ENCODE measurements at places on chromosomes 7 and 10.

- DNase-seq, result no peak
These were observed 127.2 kb downstream of the TEX36 start for GRCh38 chr10:125555743-125556142.

DNA sequence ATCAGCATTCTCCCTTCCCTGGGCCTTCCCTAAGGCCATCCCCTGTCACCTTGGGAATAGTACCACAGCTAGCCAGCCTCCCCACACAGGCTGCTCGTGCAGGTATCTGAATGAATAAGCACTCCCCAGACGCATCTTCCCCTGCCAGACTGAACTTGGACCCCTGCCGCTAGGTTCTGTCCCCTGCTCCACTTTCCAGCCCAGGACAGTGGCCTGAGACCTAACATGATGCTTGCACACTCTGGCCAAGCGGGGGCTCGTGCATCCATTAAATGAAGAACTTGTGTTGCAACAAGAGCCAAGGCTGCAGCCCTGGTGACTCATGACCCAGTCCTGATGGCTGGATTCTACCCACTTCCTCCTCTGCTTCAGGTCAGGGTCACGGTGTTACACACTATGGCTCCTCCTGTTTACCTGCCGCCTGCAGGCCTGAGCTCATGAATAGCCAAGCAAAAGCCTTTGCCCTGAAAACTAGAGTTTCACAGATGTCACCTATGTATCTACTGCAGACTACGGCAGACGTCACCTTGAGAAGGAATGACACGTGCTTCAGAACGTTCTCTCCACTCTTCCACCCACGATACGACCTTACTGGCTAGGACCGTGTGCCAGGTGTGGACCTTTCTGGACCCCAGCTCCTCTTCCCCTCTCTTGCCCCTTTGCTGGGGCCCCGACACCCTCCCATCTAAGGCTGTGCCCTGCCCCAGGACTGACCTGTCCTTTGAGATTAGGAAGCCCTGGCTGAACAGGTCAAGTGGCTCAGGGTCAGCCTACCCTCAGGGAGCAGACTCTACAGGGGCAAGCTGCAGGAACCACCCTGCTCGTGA, 6.5 kb downstream of the ASB13 start:
- no peak for DNase-seq

- no peak for DNase-seq
These were observed 39.0 kb downstream of the TET1 start for GRCh38 chr10:68598978-68599770.

DNA sequence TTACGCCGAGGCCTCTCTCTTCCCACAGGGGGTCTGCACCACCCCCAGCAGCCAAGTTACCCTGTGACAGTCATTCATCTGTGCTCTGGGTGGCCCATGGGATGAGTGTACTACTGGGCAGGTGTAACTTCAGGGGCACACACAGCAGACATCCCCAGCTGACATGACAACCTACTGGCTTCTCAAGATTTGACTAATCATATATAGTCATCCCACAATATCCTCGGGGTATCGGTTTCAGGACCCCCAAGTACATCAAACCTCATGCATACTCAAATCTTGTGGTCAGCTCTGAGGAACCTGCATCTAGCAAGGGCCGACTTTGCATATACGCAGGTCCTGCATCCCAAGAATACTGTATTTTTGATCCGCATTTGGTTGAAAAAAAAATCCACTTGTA, 336.9 kb upstream of the C7orf33 start:
- no peak for DNase-seq

- no peak for DNase-seq
These were observed 207.2 kb downstream of the PARD3 start for GRCh38 chr10:34607894-34608293.

DNA sequence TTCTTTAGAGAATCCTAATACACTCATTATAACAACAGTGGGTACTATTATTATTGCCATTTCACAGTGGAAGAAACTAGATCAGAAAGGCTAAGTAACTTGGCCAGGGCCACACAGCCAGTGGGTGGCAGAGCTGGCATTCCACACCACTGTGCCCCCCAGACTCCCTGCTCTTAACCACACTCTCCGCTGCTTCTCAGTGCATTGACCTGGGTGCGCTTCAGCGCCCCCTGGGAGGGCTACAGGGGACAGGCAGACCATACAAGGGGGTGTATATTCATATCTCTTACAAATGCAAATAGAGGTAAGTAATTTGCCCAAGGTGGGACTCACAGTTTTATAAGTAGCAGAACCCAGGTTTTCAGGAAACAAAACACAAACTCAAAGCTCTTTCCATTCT, 77.0 kb upstream of the NMT2 start:
- no peak for DNase-seq
